ENCODE measurements at places on chromosomes 11 and 22.

DNA sequence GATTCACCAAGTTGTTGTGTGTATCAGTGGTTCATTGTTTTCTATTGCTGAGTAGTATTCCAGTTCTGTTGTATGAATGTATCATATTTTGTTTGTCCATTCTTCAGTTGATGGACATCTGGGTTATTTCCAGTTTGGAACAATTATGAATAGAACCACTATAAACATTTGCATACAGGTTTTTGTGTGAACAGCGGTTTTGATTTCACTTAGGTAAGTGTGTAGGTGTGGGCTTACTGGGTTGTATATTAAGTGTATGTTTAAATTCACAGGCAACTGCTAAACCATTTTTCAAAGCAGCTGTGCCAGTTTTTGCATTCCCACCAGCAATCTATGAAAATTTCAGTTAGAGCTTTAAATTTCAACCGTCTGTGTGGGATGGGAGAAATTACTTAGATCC lies 217.8 kb downstream of the NELL1 start:
- DNase-seq = no peak

- DNase-seq = no peak
These were observed 40.5 kb downstream of the OR10A6 start for GRCh38 chr11:7890417-7891172.

GRCh38 chr11:69106031-69106811 lies 49.5 kb upstream of the SMIM38 start:
- DNase-seq = no peak

- DNase-seq = no peak
These were observed 132.1 kb upstream of the BLID start for GRCh38 chr11:122248131-122248530.

- peak; percentile 98 for DNase-seq
These were observed 390.1 kb downstream of the CTTN start for GRCh38 chr11:70788248-70789022.

DNA sequence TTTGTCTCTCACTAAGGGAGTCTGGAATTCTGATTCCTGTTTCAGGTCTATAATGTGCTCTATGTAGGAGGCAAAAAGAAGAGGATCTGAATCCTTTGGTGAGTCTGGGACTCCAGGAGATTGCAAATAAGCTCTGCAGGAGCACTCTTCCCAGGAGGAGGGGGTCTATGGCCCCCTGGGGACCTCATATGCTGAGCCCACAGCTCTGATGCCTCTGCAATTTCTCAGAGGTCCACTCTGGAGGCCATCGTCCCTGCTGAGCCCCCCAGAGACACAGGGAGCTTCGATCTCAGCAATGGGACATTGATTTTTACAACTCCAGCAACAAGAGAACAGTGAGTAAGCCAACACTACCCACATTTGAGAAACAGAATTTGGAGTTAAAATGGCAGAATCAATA lies 20.2 kb upstream of the NRGN start:
- no peak for DNase-seq

- DNase-seq = peak; percentile 22
These were observed 1.1 kb upstream of the DDX6 start for GRCh38 chr11:118791961-118792569.

GRCh38 chr22:35314161-35314942 lies 14.7 kb downstream of the TOM1 start:
- peak; percentile 30 for DNase-seq

GRCh38 chr22:21087119-21087518 lies 41.4 kb downstream of the LRRC74B start:
- no peak for DNase-seq

- peak; percentile 74 for DNase-seq
These were observed 148.2 kb upstream of the SNX19 start for GRCh38 chr11:131064373-131064991.

DNA sequence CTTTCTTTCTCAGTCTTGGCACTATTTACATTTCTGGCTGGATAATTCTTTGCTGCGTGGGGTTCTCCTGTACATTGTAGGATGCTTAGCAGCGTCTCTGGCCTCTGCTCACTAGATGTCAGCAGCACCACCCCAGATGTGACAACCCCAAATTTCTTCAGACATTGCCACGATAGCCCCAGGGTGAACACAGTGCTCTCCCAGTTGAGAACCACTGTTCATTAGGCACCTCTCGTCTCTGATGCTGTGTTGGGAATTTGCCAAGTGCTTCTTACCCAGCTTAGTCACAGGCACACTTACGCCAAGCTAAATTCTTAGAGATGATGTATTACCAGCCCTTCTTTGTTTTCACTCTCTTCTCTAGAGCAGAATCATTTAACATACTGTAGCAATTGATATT lies 9.4 kb downstream of the TRIM6 start:
- peak; percentile 47 for DNase-seq

- peak; percentile 93 for DNase-seq
These were observed 2.3 kb downstream of the C1QTNF5 start for GRCh38 chr11:119338318-119338890.

DNA sequence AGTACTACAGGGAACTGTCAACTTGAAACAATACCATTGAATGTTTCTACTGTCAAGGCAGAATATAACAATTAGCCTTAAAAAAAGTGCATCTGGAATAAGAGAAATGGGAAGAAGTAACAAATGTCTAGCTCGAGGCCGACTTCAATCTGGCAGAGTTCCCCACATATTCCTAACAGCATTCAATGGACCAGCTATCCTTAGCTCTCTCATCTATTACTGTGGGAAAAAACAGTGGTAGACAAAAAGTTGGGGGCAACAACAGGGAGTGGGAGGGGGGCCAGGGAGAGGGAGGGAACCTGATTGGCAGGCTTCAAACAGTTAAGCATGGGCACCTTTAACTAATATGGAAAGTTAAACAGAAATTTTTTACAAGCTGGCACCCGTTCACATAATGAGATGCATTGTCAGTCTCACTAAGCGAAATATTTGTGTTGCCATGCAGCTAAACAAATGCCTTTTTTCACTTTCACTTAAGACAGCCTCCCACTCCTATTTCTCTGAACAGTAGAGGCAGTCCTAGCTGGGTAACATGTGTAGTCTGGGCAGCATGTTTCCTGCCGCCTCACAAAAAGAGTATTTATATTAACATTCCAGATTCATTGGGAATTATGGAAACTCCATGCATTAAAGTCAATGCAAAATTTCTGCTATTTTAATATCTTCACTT lies 62.2 kb upstream of the SOX6 start:
- no peak for DNase-seq

DNA sequence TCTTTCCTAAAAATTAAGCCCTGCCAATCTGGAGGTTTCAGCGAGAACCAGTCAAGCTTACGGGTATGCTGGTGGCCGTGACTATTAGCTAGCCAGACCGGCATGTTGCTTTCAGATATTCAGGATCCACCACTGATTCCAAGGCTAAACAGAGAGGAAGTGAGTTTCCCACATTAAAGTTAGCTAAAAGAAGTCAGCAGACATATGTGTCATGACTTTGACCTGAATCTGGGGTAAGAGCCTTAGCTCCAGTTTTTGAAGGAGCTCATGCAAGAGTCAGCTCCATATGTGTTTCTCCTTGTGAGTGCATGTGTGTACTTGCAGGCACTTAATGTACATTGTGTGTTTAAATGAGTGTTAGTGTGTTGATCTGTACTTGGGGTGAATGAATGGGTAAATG lies 1.4 kb downstream of the ZFPL1 start:
- DNase-seq = no peak

GRCh38 chr11:15148169-15148568 lies 33.4 kb downstream of the INSC start:
- DNase-seq = no peak

GRCh38 chr11:19551457-19551856 lies 161.2 kb upstream of the NAV2 start:
- DNase-seq = no peak

DNA sequence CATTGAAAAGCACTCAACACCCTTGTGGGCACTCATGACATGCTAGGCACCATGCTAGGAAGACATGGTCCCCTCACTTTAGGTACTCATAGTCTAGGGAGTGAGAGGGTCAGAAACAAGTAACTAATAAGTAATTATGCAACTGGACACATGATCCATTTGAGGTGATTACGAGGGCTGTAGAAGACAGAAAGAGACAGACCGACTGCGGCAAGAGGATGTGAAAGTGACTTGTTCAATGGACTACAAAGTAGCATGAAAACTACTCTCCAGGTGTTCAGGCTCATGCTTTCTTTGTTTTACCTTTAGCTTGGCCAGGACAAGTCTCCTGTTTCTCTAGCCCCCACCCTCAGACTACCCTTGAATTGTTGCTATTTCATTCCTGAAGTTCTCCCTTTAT lies 310.8 kb upstream of the SORL1-AS1 start:
- DNase-seq = no peak

- DNase-seq = no peak
These were observed 690.6 kb downstream of the TBC1D22A start for GRCh38 chr22:47453049-47453448.

- DNase-seq = no peak
These were observed 160.8 kb downstream of the CRYBB2 start for GRCh38 chr22:25380122-25380747.

DNA sequence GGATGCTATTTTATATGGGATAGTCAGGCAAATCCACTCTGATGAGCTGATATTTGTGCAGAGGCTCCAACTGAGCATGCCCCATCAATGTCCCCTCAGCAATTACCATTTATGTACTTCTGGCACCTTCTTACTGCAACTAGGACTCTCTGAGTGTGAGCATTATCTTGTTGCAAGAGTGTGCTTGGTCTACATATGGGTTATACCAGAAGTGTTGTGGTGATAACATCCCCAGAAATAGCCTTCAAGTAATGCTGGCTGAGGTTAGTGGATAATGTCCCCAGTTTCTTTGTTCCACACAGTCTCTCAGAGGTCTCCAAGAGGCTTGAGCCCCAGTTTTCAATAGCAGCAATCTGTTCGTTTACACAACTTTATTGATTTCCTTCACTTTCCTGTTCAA lies 408.6 kb downstream of the JRKL start:
- DNase-seq = no peak

GRCh38 chr22:30426388-30427353 lies 1.1 kb downstream of the MTFP1 start:
- peak; percentile 79 for DNase-seq

DNA sequence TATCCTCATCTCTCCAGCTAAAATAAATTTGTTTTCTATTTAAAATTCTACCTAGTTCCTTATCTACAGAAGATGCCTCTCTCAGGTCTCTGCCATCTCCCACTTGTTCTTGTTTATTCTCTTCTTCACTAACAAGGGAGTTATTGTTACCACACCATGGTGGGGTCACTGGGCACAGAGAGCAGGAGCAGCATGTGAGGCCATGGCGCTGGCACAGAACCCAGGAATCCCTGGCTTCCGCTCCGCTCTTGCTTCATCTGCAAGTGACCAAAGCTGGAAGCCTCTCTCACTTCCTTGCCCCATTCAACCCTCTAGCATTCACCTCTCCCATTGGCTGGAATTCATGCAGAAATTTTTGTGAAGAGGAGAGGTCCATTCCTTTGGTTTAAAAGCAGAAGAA lies 190.7 kb upstream of the NCAM1 start:
- DNase-seq = no peak

DNA sequence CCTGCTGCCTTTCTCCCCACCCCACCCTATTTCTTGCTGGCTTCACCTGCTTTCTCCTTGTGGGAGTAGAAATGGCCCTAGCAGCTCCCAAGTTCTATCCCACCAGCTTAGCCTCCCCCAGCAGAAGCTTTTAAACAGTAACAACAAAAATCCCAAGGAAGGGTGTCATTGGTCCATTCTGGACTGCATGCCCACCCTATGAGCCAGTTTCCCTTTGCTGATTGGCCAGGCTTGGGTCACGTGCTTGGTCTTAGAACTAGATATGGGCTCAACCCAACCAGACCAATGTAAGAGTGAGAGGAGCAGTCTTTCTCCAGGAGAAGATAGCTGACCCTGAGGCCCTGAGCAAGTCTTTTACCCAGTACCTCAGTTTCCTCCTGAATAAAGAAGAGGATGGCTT lies 2.3 kb downstream of the MTFP1 start:
- no peak for DNase-seq

- no peak for DNase-seq
These were observed 655.7 kb downstream of the METTL15 start for GRCh38 chr11:28763876-28764275.

Data from hepatic stellate cell (primary cell).